Activated naive CD4-positive, alpha-beta T cell treated with anti-CD3 and anti-CD28 coated beads for 36 hours (primary cell): ENCODE measurements at places on chromosomes 5 and 9.

DNA sequence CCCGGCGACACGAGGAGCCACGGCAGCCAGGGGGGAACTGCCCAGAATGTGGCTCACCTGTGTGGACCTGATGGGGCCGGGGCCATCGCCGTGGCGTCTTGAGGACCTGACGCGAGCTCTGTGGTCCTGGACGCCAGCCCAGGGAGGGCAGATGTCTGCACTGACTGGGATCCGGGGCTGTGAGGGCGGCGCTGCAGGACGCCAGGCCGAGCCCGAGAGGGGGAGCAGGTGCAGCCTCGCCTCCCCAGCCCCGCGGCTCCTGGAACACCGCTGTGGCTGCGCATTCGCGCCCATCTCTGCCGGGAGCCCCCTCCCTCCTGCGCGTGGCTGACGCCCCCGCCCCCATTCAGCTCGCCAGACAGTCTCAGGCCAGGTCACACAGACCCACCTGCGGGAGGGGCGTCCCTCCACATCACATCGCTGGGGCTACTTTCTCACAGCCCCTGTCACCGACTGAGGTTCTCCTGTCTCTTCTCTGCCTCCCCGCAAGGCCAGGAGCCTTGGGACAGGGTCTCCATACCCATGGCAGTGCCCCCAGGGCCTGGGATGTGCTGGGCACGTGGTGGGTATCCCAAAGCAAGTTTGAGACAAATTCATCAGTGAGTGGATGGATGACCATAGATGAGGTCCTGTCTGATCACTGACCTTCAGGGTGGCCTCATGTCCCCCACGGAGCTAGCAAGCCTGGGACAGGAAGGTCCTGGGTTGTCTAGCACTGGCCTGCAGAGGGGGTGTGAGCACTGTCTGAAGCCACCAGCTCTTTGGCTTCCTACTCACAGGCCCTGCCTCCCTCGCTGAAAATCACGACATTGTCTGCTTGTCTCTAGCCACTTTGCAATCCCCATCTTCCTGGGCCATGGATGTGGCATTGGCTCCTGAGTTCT is 47.3 kb downstream of the RASGEF1C start:
- no peak for DNase-seq

DNA sequence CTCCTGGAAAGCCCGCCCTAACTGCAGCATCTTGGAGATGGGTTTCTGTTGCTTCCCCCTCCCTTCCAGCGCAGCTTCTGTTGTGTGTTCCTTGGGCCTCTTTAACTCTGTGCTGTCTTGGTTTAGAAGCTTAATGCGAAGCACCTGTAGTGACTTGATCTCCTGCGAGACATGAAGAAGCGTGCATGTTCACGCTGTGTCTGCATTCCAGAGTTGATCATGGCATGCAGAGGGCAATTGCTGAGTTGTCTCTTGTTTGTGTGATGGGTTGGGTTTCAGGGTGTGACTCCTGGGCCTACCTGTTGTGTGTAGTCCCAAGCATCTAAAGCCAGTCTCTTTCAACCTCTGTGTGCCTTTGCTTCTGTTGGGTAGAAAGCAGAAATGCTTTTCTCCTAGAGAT is 155.6 kb downstream of the SMARCA2 start:
- no peak for DNase-seq

DNA sequence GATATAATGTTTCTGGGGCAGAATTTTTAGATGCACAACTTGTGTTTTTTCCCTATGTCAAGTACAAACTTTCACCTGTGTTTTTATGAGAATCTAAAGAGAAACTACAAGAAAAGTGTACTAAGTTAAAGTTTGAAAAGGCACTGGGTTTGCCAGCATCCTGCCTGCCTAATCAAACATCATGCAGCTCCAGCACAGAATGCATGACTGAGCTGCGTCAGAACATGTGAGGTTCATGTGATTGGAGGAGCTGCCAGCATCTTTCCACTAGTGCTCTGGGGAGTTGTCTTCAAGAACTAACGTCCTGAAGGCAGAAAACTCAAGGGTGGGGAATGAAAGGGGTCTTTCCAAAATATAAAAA is 46.1 kb upstream of the RIC1 start:
- peak; percentile 72 for DNase-seq

DNA sequence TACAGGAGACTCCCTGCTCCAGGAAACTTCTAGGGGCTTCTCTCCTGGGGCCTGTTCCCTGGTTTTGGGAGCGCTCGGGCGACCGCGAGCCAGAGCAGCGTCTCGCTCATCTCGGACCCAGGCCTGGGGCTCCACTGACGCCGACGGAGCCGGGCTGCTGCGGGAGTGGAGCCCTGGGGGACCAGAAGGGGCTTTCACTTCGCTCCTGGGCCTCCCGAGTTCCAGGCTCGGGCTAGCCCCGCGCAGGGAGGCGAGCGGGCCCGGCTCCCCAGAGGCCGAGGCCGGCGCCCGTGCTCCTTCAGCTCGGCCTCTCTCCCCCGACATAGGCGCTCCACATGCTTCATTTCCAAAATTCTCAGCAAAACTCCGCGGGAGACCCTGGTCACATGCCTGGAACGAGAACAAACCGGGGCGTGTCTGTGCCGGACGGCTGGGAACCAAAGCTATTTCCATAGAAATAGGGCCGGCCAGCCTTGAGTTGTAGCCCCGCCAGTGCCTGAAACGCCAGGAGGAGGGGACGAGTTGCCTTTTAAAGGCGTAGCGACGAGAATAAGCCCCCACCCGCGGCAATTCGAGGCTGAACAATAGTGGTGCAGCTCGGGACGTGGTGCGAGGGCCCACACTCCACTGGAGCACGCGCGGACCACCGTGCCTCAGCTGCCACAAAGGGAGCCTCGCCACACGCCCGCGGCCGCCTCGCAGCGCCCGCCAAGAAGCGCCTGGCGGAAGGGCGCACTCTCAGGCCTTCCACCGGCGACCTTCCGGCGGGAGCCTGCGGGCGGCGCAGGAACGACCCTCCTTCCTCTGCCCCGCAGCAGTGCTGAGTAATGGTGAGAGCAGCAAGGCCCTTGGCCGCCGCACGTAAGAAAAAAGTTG is 1.1 kb upstream of the G3BP1 start:
- DNase-seq: peak; percentile 71

GRCh38 chr9:118984607-118985006 is 384.6 kb downstream of the BRINP1 start:
- no peak for DNase-seq

DNA sequence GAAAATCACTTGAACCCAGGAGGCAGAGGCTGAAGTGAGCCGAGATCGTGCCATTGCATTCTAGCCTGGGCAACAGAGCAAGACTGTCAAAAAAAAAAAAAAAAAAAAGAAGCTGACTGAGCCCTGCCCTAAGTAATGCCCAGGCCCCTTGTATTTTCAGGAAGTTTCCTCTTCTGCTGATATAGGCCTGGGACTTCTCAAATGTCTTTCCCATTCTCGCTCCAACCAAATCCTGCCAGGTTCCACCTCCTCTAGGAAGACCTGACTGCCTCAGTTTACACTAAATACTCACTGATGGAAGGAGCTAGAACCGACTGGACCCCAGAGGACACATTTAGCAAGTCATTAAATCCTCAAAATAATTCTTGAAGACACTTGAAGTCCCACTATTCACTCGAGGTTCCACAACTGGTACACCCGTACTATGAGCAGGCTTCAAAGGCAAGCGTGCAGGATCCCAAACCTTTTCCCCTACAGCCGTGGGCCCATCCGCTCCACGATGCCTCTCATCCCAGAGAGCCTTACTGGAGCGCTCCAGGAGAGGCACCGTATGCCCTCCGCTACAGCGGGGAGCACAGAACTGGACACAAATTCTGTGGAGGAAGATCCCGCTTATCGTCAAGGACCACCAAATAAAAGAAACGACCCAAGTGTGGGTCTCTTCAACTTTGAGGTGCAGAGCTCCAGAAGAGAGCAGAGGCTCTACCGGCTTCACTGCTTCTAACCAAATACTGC is 676 bp downstream of the NOL6 start:
- no peak for DNase-seq

DNA sequence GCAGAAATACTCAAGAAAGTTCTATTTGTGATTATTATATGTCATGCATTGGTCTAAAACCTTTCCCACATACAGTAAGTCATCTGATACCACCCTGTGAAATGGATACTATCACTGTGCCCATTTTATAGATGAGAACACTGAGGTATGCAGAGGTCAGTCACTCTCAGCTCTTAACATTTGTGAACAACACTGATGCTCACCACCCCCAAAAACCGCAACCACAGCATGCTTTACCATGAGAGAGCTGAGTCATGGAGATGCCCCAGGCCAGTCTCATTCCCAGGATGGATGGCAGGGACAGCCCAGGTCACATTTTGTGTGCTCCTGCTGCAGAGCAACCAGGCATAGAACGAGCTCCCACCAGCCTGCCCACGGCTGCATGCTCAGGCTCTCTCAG is 53.5 kb upstream of the IRX1 start:
- DNase-seq: no peak

GRCh38 chr5:82374637-82375036 is 96.5 kb upstream of the RPS23 start:
- DNase-seq: no peak

DNA sequence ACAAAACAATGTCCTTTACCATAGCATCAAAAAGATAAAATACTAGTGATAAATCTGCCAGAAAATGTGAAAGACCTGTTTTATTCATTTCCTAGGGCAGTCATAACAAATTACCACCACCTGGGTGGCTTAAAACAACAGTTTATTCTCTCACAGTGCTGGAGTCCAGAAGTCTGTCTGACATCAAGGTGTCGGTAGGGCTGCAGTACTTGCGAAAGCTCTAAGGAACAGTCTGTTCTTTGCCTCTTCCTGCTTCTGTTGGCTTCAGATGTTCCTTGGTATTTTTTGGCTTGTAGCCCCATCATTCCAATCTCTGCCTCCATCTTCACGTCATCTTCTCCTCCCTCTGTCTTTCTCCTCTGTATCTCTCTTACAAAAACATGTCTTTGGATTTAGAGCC is 51.0 kb downstream of the PTPDC1 start:
- no peak for DNase-seq

GRCh38 chr9:137056739-137057415 is 3.0 kb upstream of the ENTPD2 start:
- no peak for DNase-seq

DNA sequence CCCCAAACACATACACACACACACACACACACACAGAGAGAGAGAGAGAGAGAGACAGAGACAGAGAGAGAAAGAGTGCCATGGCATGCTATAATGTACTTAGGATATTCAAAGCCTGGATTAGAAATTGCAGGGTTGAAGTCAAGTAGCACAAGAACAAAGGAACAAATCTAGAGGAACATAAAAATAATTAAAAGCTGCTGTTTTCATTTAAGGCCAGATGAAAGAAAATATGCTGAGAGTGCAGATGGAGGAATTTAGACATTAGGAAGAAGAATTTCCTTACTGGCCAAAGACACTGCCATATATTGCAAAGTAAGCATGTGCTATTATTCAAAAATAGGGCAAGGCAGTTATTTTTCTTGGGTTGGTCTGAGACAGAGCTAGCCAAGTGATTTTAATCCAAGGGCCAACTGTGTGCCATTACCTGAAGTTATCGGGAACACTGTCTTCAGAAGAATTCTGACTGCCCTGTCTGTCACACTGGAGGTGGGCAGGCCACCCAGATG is 31.7 kb downstream of the HSD17B3 start:
- DNase-seq: no peak

- peak; percentile 47 for DNase-seq
These were observed 216.5 kb downstream of the PDZD2 start for GRCh38 chr5:31855134-31856040.

GRCh38 chr9:14435871-14436270 is 121.9 kb upstream of the NFIB start:
- DNase-seq: no peak

- no peak for DNase-seq
These were observed 566.9 kb upstream of the CDH6 start for GRCh38 chr5:30626557-30626956.

GRCh38 chr9:93159601-93160471 is 24.1 kb upstream of the WNK2 start:
- DNase-seq: peak; percentile 76

DNA sequence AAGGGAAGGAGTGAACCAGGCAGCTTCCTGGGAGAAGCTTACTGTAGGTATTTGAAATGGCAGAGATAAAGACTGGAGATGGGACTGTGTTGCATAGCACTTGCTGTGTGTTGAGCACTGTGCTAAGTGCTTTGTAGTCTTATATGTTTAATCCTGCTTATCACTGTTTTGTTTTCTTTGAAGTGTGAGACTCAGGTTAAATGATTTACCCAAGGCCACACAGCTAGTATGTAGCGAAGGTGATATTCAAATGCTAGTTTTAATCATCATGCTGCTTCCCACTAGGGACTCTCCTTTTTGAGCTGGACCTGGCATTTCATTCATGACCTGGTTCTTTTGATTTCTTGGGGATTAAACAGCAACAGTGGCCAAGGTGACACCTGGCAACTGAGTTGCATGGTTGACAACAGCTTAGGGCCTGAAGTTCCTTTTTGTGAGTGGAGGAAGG is 35.3 kb upstream of the SPRY4 start:
- peak; percentile 19 for DNase-seq

DNA sequence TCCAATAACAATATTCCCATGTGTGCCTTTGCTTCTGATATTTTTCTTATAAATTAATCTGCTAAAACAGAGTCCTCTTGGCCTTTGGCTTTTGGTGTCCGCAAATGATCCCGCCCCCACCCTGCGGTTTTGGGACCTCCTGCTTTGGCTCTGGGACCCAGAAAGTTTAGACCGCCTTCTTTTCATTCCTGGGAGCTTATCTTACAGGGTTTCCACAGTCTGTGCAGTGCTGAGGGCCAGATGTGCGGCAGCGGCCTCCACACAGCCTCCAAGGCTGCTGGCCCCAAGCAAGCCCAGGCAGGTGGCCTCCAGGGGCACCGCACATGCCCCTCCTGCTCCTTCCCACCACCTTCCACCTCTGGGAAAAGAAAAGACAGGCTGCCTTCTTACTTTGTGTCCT is 191.5 kb downstream of the ERCC6L2 start:
- DNase-seq: no peak

GRCh38 chr5:135064235-135064570 is 30.2 kb upstream of the PITX1 start:
- no peak for DNase-seq

DNA sequence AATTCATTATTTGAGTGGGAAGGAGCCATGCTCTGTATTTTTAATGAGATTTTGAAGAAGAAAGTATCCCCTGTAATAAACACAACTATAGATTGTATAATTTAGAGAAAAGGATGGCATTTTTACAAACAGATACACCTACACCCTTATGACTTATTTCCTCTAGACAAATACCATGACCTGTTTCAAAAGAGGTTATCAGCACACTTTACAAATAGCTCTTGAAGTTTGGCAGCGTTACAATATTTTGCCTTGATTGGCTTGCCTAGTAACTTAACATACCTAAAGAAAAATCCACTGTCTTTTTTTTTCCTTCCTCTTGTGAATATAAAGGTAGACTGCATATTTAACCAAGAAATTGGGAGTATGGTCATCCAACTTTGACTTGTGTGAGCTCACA is 28.5 kb upstream of the CETN3 start:
- DNase-seq: no peak

- peak; percentile 76 for DNase-seq
These were observed 43.1 kb downstream of the NDFIP1 start for GRCh38 chr5:142151436-142152383.

GRCh38 chr5:98543490-98543889 is 230.0 kb upstream of the RGMB start:
- DNase-seq: no peak

GRCh38 chr5:105554568-105555169 is 1992.1 kb upstream of the NUDT12 start:
- DNase-seq: no peak
